DMS 273 treated with DMSO at 0.1 percent for 48 hours (cell line): ENCODE measurements at places on chromosomes 7 and 10.
A peak's percentile ranks its signal among the peaks of the same experiment; 100 is the strongest.

- no peak for DNase-seq
These were observed 317.4 kb downstream of the BMPER start for GRCh38 chr7:34222722-34223121.

GRCh38 chr7:137946011-137946410 is 55.9 kb downstream of the CREB3L2 start:
- peak; percentile 72 for DNase-seq

- peak; percentile 55 for DNase-seq
These were observed 18.7 kb downstream of the FRMD4A start for GRCh38 chr10:14312014-14312413.

GRCh38 chr10:7159928-7160327 is 250.9 kb downstream of the SFMBT2 start:
- no peak for DNase-seq

DNA sequence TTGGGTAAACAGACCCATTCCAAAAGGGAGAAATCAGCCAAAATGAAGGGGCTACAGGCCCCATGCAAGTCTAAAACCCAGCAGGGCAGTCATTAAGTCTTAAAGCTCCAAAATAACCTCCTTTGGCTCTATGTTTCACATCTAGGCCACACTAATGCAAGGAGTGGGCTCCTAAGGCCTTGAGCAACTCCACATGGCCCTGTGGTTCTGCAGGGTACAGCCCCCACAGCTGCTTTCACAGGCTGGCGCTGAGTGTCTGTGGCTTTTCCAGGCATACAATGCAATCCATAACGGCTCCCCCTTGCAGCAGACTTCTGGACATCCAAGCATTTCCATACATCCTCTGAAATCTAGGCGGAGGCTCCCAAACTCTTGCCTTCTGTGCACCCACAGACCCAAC is 9.0 kb downstream of the TMEM243 start:
- no peak for DNase-seq
